Cardiac atrium fibroblast (primary cell): ENCODE measurements at places on chromosomes 2 and 18. TPM values are rescaled to one million over a fixed set of nuclear protein-coding genes. Genes with fewer than 3 reads are reported as not detected.

MC5R gene
- not detected in 2 replicates for total RNA-seq

ERICH2 gene
- not detected in 2 replicates for total RNA-seq

GLI2 gene
- total RNA-seq, result 4.7 and 6.6 TPM in 2 replicates

SERPINB8 gene
- total RNA-seq, result 6.9 and 8.9 TPM in 2 replicates

PTPRM gene
- total RNA-seq, result 51.1 and 66.9 TPM in 2 replicates

MYO7B gene
- total RNA-seq, result 0.18 TPM in 1 of 2 replicates, not detected in the other

ADGRF3 gene
- total RNA-seq, result not detected in 2 replicates

IKZF2 gene
- 15.2 and 18.6 TPM in 2 replicates for total RNA-seq

TBC1D8 gene
- 9.4 and 17.5 TPM in 2 replicates for total RNA-seq

C18orf32 gene
- total RNA-seq, result 33.2 and 42.6 TPM in 2 replicates

CYS1 gene
- total RNA-seq, result under 0.01 and 0.16 TPM in 2 replicates

CNRIP1 gene
- total RNA-seq, result 16.8 and 24.1 TPM in 2 replicates

CAVIN2 gene
- total RNA-seq, result 57.2 and 84.5 TPM in 2 replicates

RPRD1A gene
- total RNA-seq, result 19.5 and 28.8 TPM in 2 replicates

VIL1 gene
- not detected in 2 replicates for total RNA-seq
